ENCODE measurements at places on chromosomes 3 and 15. TPM values are rescaled to one million over a fixed set of nuclear protein-coding genes. Genes with fewer than 3 reads are reported as not detected.

UBA3 gene
- 63.1 TPM for total RNA-seq

GRCh38 chr3:172289583-172289982 lies 158.7 kb downstream of the GHSR start:
- H3K36me3 ChIP-seq: no peaks in the 10 kb centered on the region
- H3K27me3 ChIP-seq: no peaks in the 10 kb centered on the region
- H3K27ac ChIP-seq: no peak overlapping the region
- peak overlapping the region; percentile 5 for H3K4me3 ChIP-seq
- DNase-seq: no peak

- no peaks in the 10 kb centered on the region for H3K36me3 ChIP-seq
- H3K4me3 ChIP-seq: no peak overlapping the region
- no peaks in the 10 kb centered on the region for H3K27me3 ChIP-seq
- H3K4me1 ChIP-seq: no peaks in the 10 kb centered on the region
- no peak for DNase-seq
Observed at GRCh38 chr3:31054032-31054431, 159.6 kb upstream of the GADL1 start.

CCDC39 gene
- 0.60 TPM for total RNA-seq

GRCh38 chr3:72274493-72275330 lies 489.8 kb upstream of the PROK2 start:
- no peaks in the 10 kb centered on the region for H3K36me3 ChIP-seq
- DNase-seq: peak; percentile 30
- H3K27me3 ChIP-seq: no peaks in the 10 kb centered on the region

DNA sequence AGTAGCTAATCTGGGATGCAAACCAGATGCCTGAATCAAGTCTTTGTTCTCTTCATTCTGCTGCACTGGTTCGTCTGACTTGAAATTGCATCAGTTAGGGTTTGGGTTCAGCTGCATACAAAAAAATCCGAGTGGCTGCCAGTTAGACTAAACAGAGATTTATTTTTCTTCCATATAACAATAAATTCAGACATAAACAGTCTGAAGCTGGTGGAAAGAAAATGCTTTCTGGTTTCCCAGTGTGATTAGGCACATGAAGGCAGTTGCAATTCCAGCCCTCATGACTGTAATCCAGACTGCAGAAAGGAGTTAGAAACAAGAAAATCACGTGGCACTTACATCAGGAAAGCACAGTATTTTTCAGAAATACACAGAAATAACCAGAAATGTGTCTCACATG lies 930.7 kb downstream of the MCTP2 start:
- H3K36me3 ChIP-seq: no peaks in the 10 kb centered on the region
- H3K27me3 ChIP-seq: no peaks in the 10 kb centered on the region
- H3K27ac ChIP-seq: no peak overlapping the region
- no peaks in the 10 kb centered on the region for H3K4me1 ChIP-seq

DNA sequence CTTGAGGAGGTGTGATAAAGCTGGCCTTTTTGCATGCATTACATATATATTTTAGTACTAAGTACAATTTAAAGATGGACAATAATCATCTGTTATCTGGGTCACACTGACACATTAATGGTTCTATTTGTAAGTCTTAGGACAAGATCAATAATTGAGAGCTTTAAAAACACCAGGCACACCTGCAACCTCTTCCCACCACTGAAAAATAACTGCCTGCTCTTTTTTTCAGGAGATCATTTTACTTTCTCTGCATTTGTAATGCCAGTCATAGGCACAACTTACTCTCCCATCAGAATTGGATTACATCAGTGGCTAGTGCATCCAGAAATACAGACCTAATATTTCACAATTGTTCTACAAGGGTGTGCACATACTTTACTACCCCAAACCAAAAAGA lies 149.8 kb downstream of the MECOM start:
- H3K27me3 ChIP-seq: no peaks in the 10 kb centered on the region
- no peak overlapping the region for H3K4me3 ChIP-seq
- H3K27ac ChIP-seq: no peak overlapping the region
- no peaks in the 10 kb centered on the region for H3K4me1 ChIP-seq
- DNase-seq: no peak
- no peaks in the 10 kb centered on the region for H3K36me3 ChIP-seq

DNASE1L3 gene
- 24.9 TPM for total RNA-seq

DNA sequence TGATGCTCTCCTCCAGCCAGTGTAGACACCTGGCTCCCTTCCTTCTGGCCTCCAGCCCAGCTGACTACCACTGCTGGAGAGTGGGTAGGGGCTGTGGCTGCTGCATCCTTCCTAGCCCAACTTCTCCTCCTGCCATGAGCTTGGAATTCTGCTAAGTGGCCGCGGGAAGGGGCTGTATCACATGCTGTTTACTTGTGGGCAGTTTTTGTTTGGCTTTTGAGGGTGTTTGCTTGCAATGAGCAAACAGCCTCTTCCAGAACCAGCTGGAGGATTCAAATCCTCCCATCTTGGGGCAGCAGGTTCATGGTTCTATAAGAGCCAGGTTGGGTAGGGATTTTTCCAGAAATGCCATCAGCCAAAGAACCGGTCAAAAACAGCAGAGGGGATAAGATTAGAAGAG lies 9.0 kb downstream of the GASK1A start:
- H3K4me1 ChIP-seq: no peaks in the 10 kb centered on the region
- DNase-seq: no peak
- H3K36me3 ChIP-seq: no peaks in the 10 kb centered on the region

DNA sequence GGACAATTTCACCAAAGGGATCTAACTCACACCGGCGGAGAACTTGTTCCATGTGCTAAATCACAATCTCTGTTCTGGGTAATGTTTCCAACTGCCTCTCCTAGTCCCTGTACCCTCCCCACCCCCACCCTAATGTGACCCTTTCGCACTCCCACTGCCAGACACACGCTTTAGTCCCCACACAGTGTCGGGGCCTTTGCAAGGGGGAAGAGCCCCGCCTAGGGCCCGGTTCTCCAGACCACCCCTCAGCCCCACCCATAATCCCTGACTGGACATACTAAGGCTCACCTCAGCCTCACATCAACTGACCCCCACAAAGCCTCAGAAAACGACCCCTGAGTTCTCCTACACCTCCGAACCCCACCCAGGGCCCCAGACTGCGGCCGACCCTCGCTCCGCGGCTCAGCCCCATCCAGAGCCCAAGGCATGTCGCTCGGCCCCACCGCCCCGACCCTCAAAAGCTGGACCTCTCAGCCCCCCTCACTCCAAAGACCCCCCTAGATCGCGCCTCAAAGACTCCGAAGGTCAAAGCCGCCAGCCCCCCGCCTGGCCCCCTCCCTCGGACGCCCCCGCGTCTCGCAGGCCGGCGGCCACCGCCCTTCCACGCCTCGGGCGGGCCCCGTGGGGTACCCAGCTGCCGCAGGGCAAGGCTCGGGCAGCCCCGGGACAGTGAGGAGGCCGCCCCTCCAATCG lies 72.0 kb upstream of the MAP4 start:
- DNase-seq: peak; percentile 43
- no peaks in the 10 kb centered on the region for H3K27me3 ChIP-seq
- peak overlapping the region; percentile 96 for H3K27ac ChIP-seq

DNA sequence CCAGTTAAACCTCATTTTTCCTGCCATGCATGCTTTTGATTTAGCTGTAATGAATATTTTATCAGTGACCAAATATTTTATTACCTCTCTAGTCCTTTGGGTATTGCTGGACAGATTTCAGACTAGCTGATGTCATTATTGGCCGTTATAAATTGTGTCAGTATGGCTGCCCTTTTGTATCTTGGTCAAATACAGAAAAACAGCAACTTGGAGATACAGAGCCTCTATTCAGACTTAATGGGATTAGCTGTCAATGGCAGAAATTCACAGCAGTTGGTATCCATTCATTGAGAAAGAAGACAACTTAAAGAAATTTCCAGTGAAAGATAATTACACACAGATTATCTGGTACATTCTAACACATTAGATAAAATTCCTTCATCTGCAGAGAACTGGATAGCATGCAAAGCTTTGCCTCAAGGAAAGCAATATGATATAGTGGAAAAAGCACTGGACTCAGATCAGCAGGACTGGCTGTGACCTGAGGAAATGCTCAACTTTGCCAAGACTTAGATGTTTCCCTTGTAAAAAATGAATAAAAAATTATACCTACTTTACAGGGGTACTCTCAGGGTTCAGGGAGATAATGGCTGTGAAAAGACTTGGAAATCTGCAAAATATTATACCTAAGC lies 20.8 kb downstream of the COL6A6 start:
- no peaks in the 10 kb centered on the region for H3K36me3 ChIP-seq
- no peak overlapping the region for H3K27ac ChIP-seq
- H3K4me1 ChIP-seq: no peaks in the 10 kb centered on the region

DNA sequence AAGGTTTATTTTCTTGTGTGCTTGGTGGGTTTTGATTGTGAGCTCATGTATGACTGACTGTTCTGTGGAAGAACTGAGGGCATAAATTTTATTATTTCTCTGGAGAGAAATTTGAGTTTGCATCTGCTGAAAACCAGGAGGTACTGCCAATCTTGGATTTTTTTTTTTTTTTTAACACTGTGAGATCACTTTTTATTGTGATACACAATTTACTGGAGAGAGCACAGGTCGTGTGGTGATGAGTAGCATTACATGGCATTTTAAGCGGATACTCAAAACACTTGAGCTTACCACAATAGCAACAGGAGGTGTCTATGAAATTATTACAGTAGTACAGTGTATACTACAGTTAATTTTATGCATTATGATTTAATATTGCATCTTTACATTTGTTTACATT lies 237.4 kb downstream of the MFSD1 start:
- no peaks in the 10 kb centered on the region for H3K27me3 ChIP-seq
- no peak for DNase-seq
- H3K36me3 ChIP-seq: no peaks in the 10 kb centered on the region
- no peak overlapping the region for H3K27ac ChIP-seq
- no peak overlapping the region for H3K4me3 ChIP-seq

- H3K27me3 ChIP-seq: no peaks in the 10 kb centered on the region
- no peak overlapping the region for H3K4me3 ChIP-seq
- no peaks in the 10 kb centered on the region for H3K4me1 ChIP-seq
- no peaks in the 10 kb centered on the region for H3K36me3 ChIP-seq
- no peak for DNase-seq
Observed at GRCh38 chr3:104696470-104696869, 670.2 kb upstream of the ALCAM start.

- H3K36me3 ChIP-seq: no peaks in the 10 kb centered on the region
- H3K4me3 ChIP-seq: no peak overlapping the region
- H3K4me1 ChIP-seq: no peaks in the 10 kb centered on the region
- H3K27ac ChIP-seq: no peak overlapping the region
- H3K27me3 ChIP-seq: no peaks in the 10 kb centered on the region
Observed at GRCh38 chr3:122023335-122023910, 1.4 kb upstream of the ILDR1 start.

DNA sequence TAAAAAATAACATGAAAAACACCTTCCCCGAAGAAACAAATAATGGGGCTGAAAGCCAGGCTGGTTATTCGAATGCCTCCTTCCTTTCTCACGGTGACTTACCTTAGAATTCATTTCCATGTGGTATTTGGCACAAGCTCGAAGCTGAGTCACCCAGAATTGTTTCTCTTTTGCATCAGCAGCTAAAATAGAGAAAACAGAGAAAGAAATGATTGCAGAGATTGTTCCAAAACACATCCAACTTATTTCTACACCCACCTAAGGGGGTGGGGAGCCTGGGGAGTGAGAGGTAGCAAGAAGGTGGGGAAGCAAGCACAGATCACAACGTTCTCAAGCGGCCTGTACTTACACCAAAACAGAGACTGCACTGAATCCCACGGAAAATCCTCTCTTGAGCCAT lies 104.7 kb downstream of the OSBPL10 start:
- H3K36me3 ChIP-seq: no peaks in the 10 kb centered on the region
- no peak overlapping the region for H3K27ac ChIP-seq
- no peaks in the 10 kb centered on the region for H3K27me3 ChIP-seq
- peak; percentile 48 for DNase-seq
- no peaks in the 10 kb centered on the region for H3K4me1 ChIP-seq

DNA sequence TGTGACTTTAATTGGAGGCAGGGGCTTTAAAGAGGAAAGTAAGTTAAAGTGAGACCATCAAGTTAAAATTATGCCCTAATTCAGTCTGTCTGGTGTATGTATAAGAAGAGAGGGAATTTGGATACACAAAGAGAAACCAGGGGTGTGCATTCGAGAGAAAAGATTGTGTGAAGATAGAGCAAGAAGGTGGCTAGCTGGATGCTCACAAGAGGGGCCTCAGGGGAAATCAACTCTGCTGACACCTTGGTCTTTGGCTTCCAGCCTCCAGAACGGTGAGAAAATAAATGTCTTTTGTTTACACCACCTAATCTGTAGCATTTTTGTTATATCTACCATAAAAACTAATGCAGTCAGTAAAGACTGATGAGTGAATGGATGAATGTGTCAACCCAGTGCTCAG lies 907.3 kb upstream of the CFAP20DC start:
- H3K27ac ChIP-seq: no peak overlapping the region
- H3K36me3 ChIP-seq: no peaks in the 10 kb centered on the region
- H3K4me1 ChIP-seq: no peaks in the 10 kb centered on the region
- DNase-seq: no peak
- no peaks in the 10 kb centered on the region for H3K27me3 ChIP-seq
- H3K4me3 ChIP-seq: no peak overlapping the region

- H3K4me3 ChIP-seq: no peak overlapping the region
- no peaks in the 10 kb centered on the region for H3K36me3 ChIP-seq
- no peaks in the 10 kb centered on the region for H3K27me3 ChIP-seq
Observed at GRCh38 chr3:153242896-153243295, 80.9 kb downstream of the RAP2B start.

PBRM1 gene
- 56.2 TPM for total RNA-seq

DNA sequence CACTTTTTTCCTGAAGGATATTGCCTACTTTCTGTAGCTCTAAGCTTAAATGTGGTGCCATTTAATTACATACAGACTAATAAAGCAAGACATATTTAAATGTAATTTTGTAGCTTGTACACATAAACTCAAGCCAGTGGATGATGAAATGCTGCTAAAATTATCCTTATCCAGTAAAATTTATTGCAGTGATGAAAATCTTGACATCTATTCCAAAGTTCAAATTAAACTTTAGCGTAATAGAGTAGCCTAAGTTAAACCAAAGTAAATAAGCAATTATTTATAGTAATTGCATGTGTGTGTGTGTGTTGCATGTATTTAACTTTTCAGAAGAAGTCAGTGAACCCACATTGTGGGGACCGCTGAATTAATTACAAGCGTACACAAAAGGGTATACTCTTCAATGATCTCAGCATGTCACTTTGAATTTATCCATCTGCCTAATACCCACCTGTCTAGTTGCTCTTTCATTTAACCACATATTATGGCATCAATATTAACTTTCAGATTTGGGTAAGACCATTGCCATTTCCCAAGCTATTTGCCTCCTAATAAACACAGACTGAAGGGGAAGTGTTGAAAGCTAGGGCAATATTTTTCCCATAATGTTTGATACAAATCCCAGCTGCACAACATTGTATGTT lies 85.0 kb downstream of the MECOM start:
- no peaks in the 10 kb centered on the region for H3K36me3 ChIP-seq
- peaks cover 8% of the 10 kb centered on the region for H3K4me1 ChIP-seq
- no peaks in the 10 kb centered on the region for H3K27me3 ChIP-seq
- no peak overlapping the region for H3K27ac ChIP-seq
- no peak overlapping the region for H3K4me3 ChIP-seq

All from kidney (tissue), 22 donors.